ENCODE measurements at places on chromosomes 11 and 22. TPM values are rescaled to one million over a fixed set of nuclear protein-coding genes. Genes with fewer than 3 reads are reported as not detected.

DNA sequence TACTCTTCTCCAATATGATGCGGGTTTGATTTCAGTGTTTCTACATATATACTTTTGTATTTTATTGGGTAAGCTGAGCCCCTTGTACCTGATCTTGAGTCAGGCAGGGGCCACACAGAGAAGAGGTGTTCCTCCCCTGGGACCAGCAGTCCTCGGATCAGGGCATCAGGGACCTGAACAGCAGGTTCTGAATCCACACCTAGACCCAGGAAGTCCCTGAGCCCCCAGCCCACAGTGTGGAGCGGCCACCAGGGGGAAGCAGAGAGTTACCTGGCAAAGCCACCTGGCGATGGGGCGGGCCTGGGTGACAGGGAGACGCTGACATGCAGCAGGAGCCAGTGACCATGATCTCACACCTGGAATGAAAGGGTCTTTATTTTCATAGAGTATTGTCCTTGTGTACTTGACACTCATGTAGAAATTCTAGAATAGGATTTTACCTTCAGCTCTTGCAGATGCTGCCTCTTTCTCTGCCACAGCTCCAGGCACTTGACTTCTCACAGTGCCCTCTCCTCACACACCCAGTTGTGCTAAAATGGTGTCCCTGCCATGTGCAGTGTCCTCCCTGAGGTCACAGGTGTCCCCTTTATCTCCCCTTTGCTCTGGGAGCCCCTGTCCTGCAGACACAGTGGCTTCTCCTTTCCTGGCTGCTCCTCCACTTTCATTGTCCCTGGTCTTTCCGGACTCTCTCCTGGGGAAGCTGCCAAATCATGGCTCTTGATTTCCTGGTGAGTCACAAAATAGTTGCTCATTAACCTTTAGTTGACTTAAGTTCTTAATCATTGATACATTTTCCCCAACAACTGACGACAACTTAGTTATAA is 48.5 kb downstream of the GGTLC2 start:
- DNase-seq: no peak

- no peak for DNase-seq
Observed at GRCh38 chr11:63042596-63042995, 27.0 kb upstream of the SLC22A8 start.

The OMP gene
- total RNA-seq: not detected

The RNF26 gene
- 19.6 TPM for total RNA-seq

DNA sequence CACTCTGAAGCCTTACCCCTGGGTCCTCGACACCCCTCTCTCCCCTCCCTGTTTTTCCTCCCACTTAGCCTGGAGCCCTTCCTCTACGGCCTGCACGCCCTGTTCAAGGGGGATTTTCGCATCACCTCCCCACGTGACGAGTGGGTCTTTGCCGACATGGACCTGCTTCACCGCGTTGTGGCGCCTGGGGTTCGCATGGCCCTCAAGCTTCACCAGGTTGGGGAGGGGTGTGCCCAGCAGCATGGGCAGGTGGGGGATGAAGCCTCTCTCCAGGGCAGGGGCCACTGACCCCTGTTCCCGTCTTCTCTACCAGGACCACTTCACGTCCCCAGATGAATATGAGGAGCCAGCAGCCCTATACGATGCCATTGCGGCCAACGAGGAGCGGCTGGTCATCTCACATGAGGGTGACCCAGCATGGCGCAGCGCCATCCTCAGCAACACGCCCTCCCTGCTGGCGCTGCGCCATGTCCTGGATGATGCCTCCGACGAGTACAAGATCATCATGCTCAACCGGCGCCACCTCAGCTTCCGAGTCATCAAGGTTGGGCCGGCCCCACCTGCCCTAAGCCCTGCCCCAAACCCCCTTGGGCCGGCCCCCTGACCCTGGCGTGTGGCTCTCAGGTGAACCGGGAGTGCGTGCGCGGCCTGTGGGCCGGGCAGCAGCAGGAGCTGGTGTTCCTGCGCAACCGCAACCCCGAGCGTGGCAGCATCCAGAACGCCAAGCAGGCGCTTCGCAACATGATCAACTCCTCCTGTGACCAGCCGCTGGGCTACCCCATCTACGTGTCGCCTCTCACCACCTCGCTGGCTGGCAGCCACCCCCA is 2.8 kb upstream of the SIPA1 start:
- DNase-seq: no peak

GRCh38 chr11:114892381-114893197 is 214.3 kb downstream of the NXPE2 start:
- DNase-seq: no peak

The JRKL gene
- total RNA-seq: 5.4 TPM

DNA sequence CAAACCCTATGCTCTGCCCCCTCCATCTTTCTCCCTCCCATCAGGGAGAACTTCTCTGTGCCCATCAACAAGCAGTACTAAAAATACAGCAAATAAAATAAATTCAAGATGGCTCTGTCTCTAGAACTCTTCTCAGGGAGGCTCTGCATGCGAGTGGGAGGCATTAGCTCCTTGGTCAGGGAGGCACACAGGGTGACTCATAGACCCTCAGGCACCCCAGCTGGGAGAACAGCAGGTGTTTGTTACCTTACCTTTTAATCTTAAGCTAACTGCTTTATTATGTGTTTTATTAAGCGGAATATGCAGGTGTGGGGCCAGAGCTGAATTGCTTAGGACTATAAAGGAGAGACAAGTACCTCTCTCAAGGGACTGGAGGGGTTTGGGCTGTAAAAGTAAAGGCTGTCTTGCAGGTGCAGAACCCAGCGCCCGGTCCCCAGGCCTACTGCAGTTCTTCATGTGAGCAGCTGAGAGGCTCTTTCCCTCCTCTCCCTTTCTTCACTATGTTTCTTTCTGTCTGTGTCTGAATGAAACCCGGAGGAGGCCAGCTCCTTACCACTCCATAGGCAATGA is 20.8 kb downstream of the CSNK2A3 start:
- DNase-seq: no peak

DNA sequence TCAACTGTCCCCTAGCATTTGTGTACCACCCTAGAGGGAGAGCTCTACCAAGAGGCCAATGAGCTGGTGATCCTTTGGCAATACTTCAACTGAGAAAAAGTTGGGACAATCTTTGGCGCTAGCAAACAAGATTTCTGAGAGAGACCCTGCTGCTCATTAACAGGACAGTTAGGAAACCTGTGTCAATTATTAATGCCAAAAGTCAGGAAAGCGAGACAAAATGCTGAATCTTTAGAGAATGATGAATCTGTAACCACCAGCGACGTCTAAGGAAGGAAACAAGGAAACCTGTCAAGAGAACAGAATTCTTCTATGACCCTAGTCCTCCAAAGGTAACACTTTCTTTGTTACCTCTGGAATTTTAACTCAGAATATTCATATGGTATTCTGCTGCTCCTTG is 19.9 kb downstream of the LARGE2 start:
- no peak for DNase-seq
